ENCODE measurements at places on chromosomes 16 and 17. TPM values are rescaled to one million over a fixed set of nuclear protein-coding genes. Genes with fewer than 3 reads are reported as not detected.
A peak's percentile ranks its signal among the peaks of the same experiment; 100 is the strongest.

DNA sequence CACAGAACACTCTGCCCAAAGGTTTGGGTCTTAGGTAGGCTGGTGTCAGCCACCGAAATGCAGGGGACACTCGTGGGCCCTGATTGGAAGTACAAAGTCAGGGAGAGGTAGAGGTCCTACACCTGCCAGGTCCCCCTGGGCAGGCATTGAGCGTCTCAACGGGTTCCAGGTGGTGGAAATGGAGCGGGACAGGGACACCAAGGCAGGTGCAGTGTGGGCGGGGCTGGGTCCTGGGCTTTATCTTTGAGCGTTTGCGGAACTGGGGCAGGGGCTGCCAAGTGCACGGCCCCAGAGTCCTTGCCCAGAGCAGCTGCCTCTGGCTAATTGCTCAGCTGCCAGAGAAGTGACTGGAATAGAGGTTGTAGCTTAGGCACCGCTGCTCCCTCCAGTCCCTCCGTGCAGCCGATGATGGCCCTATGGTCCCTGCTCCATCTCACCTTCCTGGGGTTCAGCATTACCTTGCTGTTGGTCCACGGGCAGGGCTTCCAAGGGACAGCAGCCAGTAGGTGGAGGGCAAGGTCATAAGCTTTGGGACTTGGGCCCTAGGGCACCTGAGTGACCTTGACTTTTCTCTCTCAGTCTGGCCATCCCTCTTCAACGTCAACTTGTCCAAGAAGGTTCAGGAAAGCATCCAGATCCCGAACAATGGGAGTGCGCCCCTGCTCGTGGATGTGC is at the start of gene ZACN:
ZACN (plus strand) TSS at position 323 of the 675 bp plus-strand sequence; CDS start at position 406, 83 bp downstream.
- H3K36me3 ChIP-seq = peaks cover 5% of the 10 kb centered on the region
- H3K4me3 ChIP-seq = no peak within 1 kb of the TSS
- H3K27ac ChIP-seq = no peak within 1 kb of the TSS
- DNase-seq = no peak

- no peaks in the 10 kb centered on the region for H3K36me3 ChIP-seq
- H3K4me3 ChIP-seq = peak overlapping the region; percentile 75
- peak overlapping the region; percentile 51 for H3K27ac ChIP-seq
- peaks cover 12% of the 10 kb centered on the region for H3K4me1 ChIP-seq
These were observed 25.5 kb upstream of the ALKBH5 start for GRCh38 chr17:18158022-18158600.

DNA sequence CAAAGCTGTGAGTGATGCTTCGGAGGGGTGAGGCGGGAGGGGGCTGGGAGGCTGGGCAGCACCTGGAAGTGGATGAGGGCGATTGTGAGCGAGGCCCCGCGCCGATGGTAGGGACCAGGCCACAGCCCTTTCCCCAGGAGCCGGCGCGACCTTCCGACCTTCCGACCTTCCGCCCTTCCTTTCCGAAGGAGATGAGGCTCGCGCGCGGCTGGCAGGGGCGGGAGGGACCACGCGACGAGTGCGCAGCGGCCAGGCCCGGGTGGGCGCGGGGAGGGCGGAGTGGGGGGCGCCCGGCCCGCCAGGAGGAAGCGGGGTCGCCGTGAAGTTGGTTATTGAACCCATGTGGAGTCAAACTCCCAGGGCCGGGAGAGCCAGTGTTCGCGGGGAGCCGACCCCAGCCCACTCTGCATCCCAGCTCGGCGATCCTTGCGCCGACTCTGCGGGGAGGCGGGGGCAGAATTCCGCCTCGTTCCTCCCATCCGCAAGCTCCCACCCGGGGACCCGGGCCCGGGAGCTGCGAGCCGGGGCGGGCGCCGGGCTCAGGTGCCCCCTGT is 56.6 kb downstream of the RAP1GAP2 start:
- peaks cover 4% of the 10 kb centered on the region for H3K36me3 ChIP-seq
- DNase-seq = no peak
- H3K4me3 ChIP-seq = peak overlapping the region; percentile 24
- H3K4me1 ChIP-seq = peaks cover 30% of the 10 kb centered on the region

Gene ATF7IP2
- 21.8 TPM for total RNA-seq

Gene MLX
- total RNA-seq = 52.2 TPM
